ENCODE measurements at places on chromosomes 12 and 14.

DNA sequence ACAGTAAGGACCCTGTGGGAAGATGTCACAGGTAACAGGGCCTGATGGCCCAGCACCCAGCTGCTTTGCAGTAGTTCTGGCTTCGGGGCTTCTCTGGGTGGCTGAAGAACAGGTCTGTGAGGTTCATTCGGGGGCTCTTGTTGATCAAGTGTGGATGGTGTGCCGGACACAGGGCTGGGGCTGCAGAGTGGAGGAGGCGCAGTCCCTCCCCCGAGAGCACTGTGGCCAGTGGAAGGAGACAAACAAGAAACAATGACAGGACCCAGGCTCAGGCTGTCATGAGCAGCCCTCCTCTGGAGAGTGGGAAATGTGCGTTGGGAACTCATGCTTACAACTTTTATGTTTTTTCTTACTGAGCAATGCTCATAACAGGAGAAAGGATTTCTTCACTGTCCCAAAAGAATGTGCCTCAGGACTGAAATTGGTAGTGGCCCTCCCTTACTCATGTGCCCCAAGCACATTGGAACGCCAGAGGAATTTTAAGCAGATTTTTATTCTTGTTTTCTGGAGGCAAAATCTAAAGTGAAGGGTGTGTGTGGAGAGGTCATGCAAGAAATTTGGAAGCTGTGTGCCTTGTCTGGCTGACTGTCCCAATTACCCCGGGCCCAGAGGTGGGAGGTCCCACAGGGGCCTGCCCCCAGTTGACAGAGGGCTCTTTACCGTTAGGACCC, 233.8 kb downstream of the CACNA1C start:
- no peak for DNase-seq

GRCh38 chr12:1929241-1929984, 11.0 kb upstream of the CACNA2D4 start:
- no peak for DNase-seq

GRCh38 chr12:53193985-53194716, 12.9 kb downstream of the ITGB7 start:
- DNase-seq, result no peak

DNA sequence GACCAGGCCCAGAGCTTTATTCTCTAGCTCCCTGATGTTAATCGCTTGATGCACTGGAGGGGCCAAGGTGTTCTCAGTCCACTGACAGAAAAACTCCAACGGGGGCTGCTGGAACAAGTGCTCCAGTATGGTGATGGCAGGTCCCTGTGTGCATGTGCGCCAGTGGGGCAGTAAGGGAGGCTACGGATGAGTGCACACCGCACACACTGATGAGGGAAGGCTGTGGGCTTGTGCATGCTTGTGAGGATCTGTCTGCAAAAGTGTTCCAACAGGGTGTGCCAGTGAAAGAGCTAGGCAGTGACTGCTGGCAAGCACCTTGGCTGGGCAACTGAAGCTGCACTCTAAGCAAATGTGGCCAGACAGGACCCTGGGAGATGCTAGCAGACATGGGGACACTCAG, 229.7 kb upstream of the FOXG1 start:
- DNase-seq, result no peak

GRCh38 chr14:73723406-73723796, 9.2 kb upstream of the PNMA1 start:
- DNase-seq, result no peak

DNA sequence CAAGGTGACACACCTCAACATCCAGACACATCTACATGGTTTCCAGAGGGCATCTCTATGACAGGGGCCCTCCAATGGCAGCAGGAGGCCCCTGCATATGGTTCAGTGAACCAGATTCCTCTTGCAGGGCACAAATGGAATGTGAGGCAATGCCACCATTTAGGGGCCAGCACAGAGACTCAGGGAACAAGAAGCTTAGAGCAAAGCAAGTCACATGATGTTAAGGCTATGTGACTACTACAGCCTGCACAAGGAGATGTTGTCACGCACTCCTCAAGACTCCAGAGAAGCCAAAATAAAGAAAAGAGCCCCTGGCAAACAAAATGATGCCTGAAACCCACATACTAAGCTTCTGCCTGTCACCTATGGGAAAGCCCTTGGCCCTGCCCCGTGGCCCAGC, 95.2 kb downstream of the RBM19 start:
- DNase-seq, result no peak

DNA sequence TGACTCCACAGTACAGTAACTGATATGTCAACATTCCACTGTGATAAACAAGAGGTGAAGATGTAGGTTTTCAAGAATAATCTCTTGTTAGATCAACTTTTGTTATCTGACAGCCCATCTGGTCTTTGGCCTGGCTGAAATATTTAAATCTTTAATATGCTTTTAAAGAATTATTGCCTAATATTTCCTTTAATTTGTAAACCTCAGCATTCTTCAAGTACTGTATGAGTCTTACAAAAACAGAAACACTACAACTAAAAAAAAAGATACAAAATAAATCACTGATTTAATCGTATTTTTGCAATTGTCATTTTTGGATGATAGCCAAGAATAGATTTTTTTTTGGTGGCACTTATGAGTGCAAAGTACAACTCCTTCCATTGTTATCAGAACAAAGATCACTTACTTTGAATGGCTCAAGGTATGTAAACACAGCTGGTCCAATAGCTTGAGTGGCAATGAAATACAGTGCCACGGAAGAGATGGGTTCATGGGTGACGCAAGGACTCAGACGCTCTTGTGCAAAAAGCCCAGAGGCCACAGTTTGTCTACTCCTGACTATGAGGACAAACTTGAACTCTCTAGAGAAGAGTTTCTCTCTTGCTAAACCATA, 109.5 kb downstream of the PAX9 start:
- no peak for DNase-seq

DNA sequence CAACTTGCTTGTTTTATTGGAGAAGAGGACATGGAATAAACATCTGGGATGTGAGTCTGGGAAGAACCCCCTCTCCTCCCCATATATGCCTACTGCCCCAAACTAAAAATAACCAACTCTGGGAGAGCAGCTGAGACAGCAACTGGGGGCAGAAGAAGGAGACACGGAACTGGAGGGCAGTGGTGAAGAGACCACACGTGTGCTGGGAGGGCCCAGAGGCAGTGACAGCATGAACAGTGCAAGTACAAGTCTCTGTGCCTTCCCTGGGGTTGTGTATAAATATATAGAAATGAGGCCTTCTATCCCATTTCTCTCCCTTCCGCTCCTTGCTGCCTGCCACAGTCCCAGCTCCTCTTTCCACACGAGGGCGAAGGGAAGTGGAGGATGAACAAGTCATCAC, 4.0 kb upstream of the KRT73 start:
- DNase-seq, result no peak

DNA sequence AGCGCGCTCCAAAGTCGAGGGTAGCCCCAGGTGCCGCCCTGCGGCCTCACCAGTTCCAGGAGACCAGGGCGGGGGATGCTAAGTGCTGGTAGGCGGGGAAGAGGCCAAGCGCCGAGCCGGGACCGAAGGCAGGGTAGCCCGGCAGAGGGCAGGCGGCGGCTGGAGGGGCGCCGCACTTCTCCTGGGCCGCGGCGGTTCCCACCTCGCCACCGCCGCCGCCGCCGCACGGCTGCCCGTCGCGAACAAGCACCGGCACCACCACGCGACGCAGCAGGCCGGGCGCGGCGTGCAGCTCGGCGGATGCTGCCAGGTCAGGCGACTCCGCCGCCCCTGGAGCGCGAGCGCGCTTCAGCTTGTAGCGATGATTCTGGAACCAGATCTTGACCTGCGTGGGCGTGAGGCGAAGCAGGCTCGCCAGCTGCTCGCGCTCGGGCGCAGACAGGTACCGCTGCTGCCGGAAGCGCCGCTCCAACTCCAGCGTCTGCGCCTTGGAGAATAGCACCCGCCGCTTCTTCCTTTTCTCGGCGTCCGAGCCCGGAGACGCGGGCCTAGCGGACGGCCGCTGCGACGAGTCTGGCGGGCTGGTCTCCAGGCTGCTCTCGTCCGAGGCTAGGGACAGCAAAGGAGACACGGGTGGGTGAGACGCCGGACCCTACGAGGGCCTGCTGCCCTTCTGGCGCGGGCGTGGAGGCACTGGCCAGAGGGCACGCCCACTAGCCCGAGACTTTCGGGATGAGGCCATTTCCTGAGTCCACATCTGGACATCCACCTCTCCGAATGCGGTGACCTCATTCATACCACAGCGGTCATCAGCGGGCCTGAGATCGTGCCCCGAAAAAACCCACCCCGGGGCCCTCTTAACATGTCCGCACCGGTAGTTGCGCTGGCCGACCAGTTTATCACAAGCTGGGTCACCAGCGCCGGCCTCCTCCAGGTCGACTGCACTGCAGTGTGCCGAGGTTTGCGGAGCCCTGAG, 1.3 kb downstream of the NKX2-8 start:
- DNase-seq, result peak; percentile 27

- peak; percentile 7 for DNase-seq
Measured at GRCh38 chr12:119444462-119445044, 110.0 kb downstream of the CCDC60 start.
